Frontal cortex (tissue), 4 donors: ENCODE measurements at places on chromosomes 7 and 10. TPM values are rescaled to one million over a fixed set of nuclear protein-coding genes. Genes with fewer than 3 reads are reported as not detected.

Gene C10orf67
- 0.41 TPM for total RNA-seq

Gene AFAP1L2
- total RNA-seq = 6.1 TPM

Gene DDX50
- 51.4 TPM for total RNA-seq

Gene RSPH10B2
- total RNA-seq = 1.2 TPM

Gene TUBAL3
- not detected for total RNA-seq

Gene WASHC2A
- total RNA-seq = 45.2 TPM

Gene CFAP43
- 15.9 TPM for total RNA-seq

Gene ABCB8
- 22.8 TPM for total RNA-seq
